Activated T-cell treated with anti-CD3 and anti-CD28 coated beads, Interleukin-2, amount 50 U/mL, for 48 hours (primary cell): ENCODE measurements at places on chromosomes 13 and 19.

DNA sequence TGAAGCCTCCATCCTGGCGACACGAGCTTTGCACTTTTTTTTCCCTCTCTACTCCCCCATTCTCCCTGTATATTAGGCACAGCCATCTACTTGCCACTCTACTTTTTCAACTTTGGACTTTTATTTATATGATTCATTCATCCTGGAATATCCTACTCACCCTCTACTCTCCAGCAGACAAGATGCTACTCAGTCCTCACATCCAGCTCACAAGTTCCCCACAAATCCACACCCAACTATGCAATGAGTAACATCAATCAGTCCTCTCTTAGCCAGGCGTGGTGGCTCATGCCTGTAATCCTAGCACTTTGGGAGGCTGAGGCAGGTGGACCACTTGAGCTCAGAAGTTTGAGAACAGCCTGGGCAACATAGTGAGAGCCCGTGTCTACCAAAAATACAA is 23.9 kb upstream of the URAD start:
- no peak for DNase-seq

GRCh38 chr19:5880604-5881078 is 10.3 kb upstream of the FUT5 start:
- no peak for DNase-seq

GRCh38 chr19:49422407-49423070 is 702 bp downstream of the PTH2 start:
- DNase-seq, result peak; percentile 74

- no peak for DNase-seq
These were observed 66.7 kb downstream of the SLITRK1 start for GRCh38 chr13:83815598-83815997.

DNA sequence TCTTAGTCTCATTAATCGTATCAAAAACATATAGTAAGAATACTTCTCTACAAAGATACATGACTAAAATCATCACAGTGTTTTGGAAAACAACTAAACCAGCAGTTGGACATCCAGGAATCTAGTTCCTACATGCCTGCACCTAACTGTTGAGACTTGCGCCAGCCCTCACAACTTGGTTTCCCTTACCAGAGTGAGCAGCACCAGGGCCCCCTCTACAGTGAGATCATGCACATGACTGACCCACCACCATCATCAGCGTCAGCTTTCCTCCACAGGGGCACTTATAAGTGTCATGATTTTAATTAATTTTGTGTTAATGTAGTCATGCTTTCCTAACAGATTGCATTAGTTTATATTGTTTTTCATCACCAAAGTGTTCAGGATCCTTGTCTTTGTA is 1322.0 kb downstream of the EFNB2 start:
- no peak for DNase-seq

- no peak for DNase-seq
These were observed 161.4 kb upstream of the SPRY2 start for GRCh38 chr13:80502359-80502758.

DNA sequence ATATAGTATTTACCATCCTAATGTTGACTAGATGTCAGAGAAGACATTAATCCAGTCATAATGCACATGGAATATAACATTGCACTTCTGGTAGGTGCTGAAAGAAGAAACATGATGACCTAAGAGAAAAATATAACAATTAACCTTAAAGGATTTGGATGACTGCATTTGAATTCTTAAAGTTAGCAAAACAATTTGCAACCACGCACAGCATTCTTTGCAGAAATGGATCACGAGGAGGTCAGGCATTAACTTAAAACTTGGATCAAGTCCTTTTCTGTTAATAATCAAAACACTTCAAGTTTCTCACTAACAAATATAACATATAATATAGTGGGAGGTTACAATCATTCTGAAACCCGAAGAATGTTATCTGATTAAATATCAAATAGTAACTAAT is 525.0 kb upstream of the SLITRK6 start:
- no peak for DNase-seq

- no peak for DNase-seq
These were observed 76.9 kb downstream of the ITGBL1 start for GRCh38 chr13:101529422-101529821.

GRCh38 chr19:15072930-15073647 is 8.9 kb upstream of the OR1I1 start:
- no peak for DNase-seq

- DNase-seq, result no peak
These were observed 56.6 kb downstream of the TBC1D4 start for GRCh38 chr13:75425216-75426009.

- DNase-seq, result no peak
These were observed 129.1 kb upstream of the SOX1 start for GRCh38 chr13:111937777-111938311.

- DNase-seq, result no peak
These were observed 16.1 kb upstream of the TPP2 start for GRCh38 chr13:102580552-102581169.

- DNase-seq, result no peak
These were observed 785.6 kb upstream of the KLHL1 start for GRCh38 chr13:70893832-70894231.

DNA sequence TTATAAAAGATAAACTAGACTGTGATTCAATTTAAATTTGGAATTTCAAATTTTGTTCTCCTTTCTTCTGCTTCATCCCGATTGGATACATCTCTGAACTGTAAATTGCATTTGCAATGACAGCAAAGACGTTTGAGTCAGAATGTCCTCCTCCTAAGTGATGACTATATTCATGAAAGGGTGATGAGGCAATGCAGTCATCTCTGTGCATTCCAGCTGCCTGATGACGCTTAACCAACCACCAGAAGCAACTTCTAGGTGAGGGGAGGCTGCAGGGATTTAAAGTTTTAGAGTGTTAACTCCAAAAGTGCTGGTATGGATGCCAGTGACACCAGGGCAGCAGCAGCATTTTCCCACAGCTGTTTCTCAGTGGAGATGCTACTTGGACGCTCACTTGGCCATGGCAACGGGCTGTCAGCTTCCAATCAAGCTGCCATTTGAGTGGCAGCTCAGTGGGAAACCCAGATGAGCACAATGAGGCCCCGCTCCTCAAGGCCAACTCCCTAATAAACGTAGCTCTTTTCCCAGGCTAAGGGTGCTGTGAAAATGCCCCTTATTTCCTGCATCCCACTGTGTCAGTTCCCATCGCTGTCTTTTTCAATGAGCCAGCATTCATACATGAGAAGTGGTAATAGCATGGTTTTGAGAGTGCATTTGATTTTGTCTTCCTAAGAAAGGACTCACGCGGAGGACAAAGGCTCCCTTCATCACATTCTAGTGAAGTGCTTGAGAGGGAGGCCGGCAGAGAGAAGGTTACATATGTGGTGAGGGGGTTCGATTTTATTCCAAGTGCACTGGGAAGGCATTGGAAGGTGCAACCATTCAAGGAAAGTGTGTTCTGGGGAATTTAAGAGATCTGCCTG is 45.2 kb upstream of the AMER2 start:
- DNase-seq, result no peak

GRCh38 chr19:18586306-18586705 is 2.3 kb upstream of the REX1BD start:
- DNase-seq, result no peak

DNA sequence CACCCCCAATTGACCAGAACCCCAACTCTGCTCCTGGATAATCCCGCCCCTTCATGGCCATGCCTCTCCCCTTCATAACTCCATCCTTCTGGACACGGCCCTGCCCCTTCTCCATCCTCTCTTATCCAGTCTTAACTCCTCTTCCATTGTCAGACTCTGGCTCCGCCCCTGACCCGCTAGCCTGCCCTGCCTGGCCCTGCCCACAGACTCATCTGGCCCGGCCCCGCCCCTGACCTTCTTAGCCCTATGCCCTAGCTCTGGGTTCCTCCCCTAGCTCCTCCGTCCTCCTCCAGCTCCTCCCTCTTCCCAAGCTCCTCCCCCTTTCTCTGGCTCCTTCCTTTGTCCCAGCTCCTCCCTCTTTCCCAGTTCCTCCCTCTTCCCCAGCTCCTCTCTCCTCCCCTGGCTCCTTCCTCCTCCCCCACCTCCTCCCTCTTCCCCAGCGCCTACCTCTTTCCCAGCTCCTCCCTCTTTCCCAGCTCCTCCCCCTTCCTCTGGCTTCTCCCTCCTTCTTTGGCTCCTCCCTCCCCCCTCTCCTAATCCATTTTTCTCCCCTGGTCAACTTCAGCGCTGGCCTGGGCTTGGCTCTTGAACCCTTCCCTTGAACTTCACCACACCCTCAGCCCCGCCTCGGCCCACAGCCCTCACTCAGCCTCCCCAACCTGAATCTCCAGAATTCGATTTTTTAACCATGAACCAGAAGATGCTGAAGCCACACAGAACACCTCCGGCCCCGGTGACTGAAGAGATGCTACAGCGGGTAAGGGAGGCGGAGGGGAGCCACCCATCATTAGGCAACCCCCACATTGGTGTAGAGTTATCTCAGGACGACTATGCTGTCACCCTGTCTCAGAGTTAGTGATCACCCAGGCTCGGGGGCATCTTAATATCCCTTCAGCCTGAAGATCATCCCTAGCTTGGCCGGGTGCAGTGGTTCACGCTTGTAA is 9.2 kb upstream of the ZNF358 start:
- DNase-seq, result peak; percentile 77

DNA sequence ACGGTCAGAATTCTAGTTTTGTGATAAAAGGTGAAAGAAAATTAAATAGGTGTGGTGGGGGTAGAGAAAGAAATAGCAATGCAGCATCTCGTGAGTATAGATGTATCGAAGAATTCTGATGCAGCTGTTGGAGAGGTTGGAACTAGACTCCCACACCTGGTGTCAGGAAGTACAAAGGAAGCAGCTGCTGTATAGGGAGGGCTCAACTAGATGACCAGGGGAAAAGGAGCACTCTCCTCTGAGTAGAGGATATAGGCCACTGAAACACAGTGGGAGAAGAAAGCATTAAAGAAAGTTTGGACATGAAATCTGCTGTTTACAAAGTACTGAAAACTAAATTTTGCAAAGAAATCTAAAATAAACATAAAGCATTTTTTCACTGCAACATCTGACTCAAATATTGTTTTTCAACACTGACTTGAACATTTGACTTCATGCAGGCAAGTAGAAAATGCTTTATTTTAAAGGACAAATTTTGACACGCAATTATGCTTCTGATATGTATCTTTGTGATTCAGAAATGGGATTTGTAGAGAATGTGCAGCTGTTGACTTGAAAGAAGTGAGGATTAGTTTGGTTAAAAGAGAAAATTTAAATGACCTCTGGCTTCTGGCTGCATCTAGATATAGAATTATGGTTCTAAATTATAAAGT is 82.2 kb downstream of the MIPEP start:
- no peak for DNase-seq

GRCh38 chr19:44848036-44848811 is 2.1 kb downstream of the NECTIN2 start:
- no peak for DNase-seq
